ENCODE measurements at places on chromosomes 16 and 17. TPM values are rescaled to one million over a fixed set of nuclear protein-coding genes. Genes with fewer than 3 reads are reported as not detected.

- DNase-seq, result no peak
Observed at GRCh38 chr17:42586514-42587230, 9.1 kb upstream of the PSMC3IP start.

DNA sequence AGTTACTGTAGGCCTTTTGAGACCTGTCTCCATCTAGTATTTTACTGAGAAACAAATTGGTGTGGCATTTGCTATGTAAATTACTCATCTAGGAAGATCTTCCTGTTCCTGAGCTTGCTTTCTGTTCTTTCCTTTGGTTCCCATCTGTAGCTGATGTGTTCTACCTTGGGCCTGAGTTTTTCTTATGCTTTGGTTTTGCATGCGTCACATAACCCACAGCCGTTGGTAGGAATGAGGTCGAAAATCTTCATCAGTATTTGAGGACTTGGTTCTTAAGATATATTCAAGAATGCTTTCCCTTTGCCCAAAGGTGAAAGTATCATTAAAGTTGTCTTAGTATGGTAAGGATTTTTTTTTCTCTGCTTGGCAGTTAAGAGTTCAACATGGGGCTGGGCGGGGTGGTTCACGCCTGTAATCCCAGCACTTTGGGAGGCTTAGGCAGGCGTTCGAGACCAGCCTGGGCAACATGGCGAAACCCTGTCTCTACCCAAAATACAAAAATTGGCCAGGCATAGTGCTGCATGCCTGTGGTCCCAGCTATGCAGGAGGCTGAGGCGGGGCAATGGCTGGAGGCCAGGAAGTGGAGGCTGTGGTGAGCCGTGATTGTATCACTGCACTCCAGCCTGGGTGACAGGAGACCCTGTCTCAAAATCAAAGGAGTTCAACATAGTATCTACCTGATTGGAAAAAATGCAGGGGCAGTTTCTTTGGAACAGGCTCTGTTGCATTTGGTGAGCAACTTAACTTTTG lies 28.8 kb downstream of the IST1 start:
- no peak for DNase-seq

- DNase-seq, result no peak
Observed at GRCh38 chr16:55242667-55243066, 81.3 kb upstream of the IRX6 start.

The PNMT gene
- total RNA-seq, result not detected

The TNFSF13 gene
- 1.7 TPM for total RNA-seq

DNA sequence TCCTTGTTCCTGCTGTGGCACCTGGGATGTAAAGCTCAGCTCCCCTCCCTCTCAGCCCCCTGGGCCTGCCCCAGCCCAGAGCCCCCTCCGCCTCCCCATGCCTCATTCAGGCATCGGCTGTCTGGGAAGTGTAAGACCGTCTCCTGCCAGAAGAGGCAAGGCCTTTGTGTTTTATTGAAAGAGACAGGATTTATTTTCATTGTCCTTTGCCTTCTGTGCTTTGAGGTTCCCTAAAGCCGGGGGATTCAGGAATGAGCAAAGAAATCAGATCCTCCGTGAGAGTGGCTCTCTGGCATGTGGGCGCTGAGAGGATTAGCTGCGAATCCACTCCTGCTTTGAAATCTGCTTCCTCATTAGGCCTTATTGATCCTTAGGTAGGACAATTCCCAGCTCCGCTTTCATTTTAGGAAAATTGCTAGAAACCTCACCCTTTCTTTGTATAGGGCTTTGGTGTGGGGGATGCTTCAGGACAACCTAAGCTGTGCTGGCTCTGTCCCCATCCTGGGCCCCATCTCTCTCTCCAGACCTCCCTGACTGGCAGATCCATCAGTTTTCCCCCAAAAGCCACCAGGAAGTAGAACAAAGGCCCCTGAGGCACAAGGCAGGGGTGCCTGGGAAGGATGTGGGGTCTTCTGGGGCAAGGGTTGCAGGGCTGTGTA lies 211.5 kb upstream of the TNRC6C start:
- DNase-seq, result no peak

The ARHGAP44 gene
- 5.7 TPM for total RNA-seq

The CACNA1H gene
- 12.6 TPM for total RNA-seq

DNA sequence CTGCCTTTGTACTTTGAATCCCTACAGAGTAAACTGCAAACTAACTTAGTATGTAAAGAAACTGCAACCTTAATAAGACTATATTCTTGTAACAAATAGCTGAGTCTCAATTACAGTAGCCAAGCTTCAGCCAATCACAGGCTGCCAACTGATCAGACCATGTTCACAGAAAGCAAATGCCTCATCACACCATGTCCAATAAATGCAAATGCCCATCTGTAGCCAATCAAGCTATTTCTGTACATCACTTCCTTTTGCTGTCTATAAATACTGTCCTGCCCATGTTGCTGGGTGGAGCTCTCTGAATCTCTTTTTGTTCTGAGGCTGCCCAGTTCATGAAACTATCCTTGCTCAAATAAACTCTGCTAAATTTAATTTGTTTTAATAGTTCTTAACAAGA lies 531.7 kb upstream of the TOM1L1 start:
- DNase-seq, result no peak

DNA sequence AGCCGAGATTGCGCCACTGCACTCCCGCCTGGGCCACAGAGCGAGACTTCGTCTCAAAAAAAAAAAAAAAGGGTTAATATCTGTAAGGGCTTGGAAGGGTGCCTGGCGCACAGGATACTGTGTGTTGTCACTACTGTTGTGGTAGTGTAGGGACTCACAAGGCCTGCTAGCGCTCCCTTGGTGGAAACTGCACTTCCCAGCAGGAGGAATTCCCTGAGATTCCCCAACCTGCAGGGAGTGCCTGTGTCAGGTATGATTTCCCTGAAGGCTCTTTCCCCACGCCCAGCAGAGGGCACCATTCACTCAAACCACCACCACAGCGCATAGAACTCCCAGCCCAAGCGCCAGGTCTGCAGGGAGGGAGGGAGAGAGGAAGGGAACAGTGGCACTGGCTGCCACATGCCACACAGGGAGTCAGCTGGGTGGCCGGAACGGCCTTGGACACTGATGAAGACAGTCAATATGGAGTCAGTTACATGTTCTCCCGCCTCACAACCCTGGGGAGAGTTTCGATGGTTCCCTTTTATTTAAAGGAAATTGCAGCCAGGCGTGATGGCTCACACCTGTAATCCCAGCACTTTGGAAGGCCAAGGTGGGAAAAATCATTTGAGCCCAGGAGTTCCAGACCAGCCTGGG lies 32.7 kb upstream of the CDH1 start:
- no peak for DNase-seq

DNA sequence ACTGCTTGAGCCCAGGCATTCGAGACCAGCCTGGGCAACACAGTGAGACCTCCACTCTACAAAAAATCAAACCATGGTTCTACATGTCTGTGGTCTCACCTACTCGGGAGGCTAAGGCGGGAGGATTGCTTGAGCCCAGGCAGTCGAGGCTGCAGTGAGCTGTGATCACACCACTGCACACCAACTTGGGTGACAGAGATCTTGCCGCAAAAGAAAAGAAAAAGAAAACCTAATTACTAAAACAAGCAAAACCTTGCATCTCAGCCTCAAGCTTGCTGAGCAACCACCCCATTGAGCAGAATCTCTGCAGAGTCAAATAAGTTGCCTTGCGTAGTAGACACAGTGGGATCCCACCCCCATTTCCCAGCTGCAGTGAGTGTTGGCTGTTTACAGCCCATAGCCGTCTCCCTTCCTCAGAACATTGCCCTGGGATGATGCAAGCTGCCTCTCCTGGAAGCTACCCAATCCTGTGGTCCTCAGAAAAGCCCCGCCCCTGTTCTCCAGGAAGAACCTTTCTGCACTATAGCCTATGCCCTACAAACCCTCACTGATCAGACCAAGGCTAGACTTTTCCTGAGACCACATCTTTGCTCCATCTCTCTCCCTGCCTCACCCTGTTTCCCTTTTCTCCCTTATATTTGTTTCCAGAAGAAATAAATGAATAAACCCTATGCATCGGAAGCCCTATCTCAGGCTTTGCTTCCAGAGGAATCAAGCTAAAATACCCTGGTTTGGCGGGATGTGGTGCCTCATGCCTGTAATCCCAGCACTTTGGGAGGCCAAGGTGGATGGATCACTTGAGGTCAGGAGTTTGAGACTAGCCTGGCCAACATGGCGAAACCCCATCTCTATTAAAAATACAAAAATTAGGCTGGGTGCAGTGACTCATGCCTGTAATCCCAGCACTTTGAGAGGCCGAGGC lies 16.7 kb upstream of the ERN2 start:
- no peak for DNase-seq

DNA sequence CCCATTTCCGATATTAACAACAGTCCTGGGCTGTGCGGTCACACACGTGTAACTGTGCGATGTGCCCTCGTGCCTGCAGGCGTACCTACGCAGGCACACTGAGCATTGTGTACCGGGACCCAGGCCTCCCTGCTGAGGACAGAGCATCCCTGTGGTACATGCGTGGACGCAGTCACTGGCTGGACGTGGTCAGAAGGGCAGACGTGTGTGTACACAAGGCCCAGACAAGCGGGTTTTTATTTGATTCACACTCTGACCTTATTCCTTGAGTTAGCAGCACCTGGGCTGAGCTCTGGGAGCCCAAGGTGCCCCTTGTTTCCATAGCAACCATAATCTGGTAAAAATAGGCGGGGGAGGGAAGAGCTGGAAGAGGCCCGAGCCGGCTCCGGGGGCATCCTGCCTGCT lies 19.5 kb downstream of the RAP1GAP2 start:
- DNase-seq, result no peak

DNA sequence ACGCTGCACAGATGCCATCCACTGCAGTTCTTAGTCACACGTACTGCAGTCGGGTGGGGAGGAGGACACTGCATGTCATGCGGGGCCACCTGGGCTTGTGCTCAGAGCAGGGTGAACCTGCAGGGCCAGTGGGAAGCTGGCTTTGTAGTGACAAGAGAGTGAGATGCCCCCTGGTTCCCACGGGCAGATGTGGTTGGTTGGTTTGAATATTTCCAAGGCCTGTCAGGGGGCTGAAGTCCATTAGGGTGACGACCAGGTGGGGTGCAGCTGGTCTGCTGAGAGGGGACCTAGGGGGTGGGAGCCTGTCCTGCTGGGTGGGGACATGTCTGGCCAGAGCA lies 14.3 kb downstream of the ZNF213 start:
- DNase-seq, result no peak

The ANTKMT gene
- 6.3 TPM for total RNA-seq

The OR1D2 gene
- not detected for total RNA-seq

DNA sequence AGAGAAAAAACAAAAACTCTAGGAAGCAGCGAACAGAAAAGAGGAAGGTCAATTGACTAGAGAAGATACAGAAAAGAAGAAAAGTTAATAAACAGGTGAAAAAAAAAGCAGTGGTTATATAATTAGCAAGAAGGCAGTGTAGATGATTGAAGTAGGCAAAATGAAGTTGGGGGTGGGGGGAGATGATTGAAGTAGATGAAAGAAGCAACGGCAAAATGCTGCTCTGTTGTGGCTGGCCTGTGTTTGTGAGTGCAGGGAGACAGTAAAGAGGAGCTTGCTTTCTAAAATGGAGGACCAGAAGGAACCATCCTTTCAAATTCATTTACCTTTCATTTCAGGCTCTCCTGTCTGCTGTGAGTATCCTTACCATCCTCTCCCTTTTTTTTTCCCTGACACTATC lies 3.6 kb downstream of the EVI2B start:
- no peak for DNase-seq

DNA sequence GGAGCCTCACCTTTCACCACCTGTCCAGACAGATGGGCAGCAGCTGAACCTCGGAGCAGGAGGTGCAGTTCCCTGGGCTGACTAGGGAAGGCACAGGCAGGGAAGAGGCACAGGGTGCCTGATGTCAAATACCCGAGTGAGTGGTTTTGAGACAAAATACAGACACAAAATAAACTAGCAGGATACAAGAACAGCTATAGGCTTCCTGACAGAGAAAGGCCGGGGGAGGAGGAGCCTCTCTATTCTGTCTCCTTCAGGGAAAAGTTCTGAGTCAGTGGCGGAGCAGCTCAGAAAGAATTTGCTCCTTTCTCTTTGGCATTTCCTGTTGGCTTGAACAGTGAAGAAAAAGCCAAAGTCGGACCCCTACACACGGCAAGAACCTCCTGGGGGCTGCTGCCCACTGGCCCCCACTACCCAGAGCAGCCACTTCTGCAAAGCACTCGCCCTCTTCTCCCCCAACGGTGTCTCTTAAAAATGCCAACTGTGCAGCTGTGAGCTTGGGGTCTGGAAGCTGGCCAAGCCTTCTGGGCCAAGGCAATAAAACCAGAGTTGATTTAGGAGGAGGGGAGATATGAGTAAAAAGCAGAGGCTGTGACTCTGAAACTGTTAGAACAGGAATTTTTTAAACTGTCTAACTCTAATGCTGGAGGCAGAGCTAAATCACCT lies 14.4 kb upstream of the FAAP100 start:
- peak; percentile 84 for DNase-seq

DNA sequence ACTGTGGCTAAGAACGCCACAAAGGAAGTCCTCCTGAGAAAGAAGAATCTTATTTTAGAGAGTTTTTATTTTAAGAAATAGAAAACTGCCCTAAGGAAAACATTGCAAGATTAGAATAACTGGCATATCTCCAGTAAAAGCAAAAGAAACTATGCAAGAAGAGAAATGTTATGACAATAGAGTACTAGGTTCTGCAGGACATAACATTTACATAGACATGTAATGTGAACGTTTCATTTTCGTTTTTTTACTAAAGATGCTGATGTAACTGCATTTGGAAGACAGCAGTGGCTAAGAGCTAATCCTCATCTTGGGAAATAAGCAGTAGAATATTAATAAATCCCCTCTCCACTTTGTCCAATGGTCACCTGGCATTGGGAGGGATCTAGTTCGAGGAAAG lies 7.8 kb upstream of the ASGR2 start:
- no peak for DNase-seq

DNA sequence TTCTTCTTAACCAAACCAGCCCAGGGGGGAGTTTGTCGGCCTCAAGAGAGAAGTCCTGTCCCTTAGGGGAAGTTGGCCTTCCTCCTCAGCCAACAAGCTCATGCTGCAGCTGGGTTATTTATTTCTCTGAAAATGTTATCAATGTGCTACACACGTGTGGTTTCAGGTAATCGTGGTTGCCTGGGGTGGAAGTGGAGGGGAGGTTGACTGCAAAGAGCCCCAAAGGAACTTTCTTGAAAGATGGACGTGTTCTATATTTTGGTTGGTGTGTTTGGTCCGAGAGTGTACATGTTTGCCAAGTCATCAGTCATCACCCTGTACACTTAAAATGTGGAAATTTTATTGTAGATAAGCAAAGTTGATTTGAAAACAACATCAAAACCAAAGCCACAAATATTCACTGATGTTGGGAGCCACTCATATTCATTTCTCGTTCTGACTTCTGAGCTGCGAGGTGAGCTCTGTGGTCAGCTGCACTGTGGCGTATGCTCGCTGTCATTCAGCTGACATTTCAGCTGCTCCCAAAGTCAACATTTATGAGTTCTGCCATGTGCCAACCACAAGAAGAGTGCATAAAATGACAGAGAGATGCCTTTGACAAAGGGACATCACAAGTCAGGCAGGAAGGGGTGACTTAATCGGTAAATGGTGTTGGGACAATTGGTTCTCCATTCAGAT lies 26.5 kb upstream of the ADGRG1 start:
- DNase-seq, result no peak

The SLC6A4 gene
- total RNA-seq, result 1.8 TPM

DNA sequence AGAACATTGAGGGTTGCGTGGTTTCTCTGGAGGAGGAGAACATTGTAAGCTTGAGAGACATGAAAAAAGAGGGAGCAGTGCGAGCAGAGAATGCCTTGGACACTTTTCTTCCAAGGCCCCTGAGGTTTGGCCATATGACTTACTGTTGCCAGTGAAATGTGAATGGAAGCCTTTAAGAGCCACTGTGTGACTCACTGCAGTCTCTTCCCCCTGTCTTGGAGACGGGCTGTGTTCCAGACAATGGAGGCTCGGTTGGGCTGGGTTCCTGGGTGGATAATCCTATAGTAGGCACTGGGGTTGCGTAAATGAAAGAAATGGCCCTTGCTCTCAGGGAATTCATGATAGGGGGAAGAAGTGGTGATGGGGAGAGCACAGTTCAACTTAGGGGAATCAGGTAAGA lies 75.5 kb downstream of the SHISA9 start:
- DNase-seq, result no peak

All from skin of body (tissue), 3 donors.